G401 (cell line): ENCODE measurements at places on chromosomes 1 and 21.

- DNase-seq, result no peak
Observed at GRCh38 chr1:10938741-10939417, 73.6 kb upstream of the TARDBP start.

DNA sequence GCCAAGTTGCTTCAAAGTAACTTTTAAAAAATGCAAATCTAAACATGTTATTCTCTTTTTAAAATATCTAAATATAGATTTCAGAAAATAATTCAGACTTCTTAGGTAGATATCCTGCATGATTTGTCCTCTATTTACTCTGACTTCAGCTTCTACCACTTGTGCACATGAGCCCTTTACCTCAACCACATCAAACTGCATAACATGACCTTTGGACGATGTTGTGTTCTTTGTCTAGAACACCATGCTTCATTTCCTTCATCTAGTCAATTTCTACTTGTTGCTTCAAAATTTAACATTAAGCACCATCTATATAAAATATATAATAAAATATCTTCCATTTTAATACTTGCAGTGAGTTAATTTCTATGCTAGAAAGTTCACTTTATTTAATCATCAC, 96.9 kb downstream of the PLPP3 start:
- DNase-seq, result no peak

GRCh38 chr1:82597649-82598048, 796.9 kb downstream of the ADGRL2 start:
- no peak for DNase-seq

DNA sequence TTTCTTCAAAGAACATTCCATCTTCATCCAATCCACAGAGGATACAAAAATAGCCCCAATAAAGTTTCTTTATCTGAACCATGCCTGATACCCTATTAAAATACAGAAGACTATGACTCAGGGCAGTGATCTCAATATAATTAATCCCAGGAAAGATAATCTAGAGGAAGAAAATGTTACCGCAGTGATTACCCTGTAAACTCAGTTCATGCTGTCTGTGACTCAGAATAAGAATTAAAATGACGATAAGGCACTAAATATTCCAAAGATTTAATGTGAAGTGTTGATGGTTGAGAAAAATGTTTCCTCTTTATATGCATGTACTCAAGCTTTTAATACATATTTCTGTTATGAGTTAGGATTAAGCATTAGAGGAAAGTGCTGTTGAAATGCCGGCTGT, 88.6 kb upstream of the LYPLAL1 start:
- DNase-seq, result no peak

DNA sequence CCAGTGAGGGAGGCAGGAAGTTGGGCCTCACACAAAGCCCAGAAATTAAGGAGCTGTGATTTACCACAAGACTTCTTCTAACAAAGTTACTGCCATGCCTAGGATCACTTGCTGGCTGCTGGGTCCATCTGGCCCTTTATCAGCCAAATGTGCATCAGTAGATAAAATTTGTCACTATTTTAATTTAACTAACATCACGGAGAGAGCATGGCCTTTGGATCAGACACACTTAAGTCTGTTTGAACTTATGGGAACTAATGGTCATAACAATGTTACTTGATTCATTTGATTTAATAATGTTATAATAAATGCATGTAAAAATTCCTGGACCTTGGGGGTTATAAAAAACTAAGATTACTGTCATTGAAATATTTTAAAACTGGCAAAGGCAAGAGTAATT, 67.2 kb upstream of the CCDC190 start:
- DNase-seq, result no peak

DNA sequence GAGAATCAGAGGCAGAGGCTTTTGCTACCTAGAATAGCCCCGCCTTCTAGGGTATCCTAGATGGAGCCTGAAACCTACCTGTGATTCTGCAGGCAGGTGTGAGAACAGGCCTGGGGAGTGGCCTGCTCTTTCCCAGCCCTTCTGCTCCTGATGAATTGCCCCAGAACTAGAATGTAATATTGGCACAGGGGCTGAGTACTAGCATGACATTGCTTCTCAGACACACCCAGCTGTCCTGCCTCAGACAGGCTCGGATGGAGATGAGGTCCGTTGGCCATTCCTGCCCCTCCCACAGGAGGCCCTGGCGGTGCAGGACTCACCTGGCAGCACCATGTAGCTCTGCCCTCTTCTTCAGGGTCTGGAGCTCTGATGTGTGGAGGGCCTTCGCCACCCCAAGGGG, 237.6 kb downstream of the GRIK3 start:
- no peak for DNase-seq

DNA sequence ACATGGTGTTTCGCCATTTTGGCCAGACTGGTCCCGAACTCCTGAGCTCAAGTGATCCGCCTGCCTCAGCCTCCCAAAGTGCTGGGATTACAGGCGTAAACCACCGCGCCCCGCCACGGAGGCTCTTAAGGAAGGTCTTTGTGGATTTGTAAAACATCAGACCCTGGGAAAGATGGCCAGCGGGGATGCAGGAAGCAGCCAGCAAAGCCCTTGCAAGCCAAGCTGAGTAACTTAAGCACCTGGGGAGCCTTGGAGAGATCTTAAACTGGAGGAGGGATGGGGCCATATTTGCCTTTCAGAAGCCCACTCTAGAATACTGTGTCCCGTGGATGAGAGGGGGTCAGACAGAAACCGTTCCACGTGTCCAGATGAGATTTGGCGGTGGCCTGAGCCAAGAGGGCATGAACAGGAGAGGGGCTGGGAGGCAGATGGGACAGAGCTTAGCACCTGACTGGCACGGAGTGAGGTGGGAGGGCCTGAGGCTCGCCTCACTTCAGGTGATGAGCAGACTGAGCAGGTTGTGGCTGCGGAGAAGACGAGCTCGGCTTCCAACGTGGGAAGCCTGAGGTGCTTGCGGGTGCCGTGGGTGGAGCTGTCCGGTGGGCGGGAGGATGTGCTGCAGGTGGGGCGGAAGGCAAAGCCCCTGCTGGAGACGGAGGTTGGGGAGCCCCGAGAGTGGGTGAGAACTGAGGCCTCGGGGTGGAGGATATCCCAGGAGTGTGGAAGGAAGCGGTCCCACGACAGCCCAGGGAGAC, 11.7 kb downstream of the C1orf216 start:
- DNase-seq, result no peak

- no peak for DNase-seq
Observed at GRCh38 chr1:110254604-110255391, 44.7 kb downstream of the KCNC4 start.
